Umbilical cord (tissue), 2 donors: ENCODE measurements at places on chromosomes 12 and 14. TPM values are rescaled to one million over a fixed set of nuclear protein-coding genes. Genes with fewer than 3 reads are reported as not detected.
A peak's percentile ranks its signal among the peaks of the same experiment; 100 is the strongest.

DNA sequence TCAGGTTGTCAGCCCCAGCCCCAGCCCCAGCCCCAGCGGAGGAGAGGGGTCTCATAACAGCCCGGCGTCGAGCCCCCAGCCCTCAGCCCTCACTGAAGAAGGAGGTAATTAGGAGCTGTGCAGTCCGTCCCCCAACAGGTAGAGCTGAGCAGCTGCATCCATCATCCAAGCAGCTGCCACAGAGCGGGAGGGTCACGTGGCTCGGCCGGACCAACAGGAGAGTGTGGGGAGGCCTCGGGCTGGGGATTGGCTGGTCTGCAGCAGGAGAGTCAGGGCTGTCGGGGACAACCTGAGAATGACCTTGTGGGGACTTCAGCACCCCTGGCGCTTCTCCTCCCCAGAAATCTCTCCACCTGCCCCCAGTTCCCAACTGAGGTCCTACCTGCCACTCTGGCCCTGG lies 29.6 kb downstream of the SMUG1 start:
- DNase-seq: peak; percentile 67

- DNase-seq: no peak
These were observed 18.0 kb downstream of the BCL2L14 start for GRCh38 chr12:12088761-12089160.

- DNase-seq: no peak
These were observed 5.4 kb upstream of the CIPC start for GRCh38 chr14:77092676-77093075.

DNA sequence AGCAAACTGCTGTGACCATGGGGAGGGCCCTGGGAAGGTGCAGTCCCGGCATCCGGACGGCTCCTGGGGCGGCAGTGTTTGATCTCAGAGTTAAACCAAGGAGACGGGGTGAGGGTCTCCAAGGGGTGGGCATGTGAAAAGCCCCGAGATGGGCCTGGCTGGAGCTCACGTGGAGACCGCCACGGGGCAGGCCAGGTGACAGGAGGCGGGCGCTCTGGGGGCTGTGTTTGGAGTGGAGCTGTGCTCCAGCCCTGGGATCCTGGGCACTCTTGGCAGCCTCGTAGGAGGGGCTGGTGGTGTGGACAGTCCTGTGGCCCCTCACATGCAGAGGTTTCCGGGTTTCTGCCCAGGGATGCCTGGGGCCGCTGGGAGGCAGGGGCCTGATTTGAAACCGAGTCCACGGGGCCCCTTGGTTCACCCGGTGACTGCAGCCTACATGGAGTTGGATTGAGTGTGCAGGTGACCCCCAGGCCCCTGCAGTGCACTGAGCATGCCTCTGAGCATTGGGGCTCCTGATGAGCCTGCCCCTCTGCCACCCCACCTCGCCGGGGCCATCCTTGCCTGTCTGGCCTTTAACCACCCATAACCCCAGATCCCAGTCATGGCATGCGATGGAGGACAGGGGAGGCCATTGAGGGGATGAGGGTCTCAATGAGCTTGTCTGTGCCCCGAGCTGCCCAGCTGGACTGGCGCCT lies 8.4 kb downstream of the KIF26A start:
- no peak for DNase-seq

DNA sequence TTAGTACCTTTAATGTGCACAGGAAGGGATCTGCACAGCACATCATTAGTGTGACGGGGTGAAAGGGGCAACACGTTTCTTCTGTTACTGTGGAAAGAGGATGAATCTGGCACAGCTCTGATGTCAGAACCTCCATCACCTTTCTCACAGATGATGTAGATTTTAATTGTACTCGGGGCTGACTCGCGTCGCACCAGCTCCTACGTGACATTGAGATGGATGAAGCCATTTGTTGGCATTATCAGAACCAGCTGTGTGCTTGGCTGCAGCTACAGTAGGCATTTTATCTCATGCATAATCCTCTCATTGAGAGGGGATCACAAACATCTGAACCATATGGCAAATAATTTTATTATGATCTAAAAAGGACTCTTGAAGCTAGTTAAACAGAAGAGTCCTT lies 173.6 kb downstream of the PDZRN4 start:
- DNase-seq: peak; percentile 17

Gene POC1B
- 47.4 TPM for total RNA-seq

Gene LMNTD1
- total RNA-seq: not detected

Gene CSRP2
- total RNA-seq: 195 TPM

Gene HHIPL1
- total RNA-seq: 12.0 TPM

Gene CD4
- total RNA-seq: 10.4 TPM

Gene ANKRD33
- 2.9 TPM for total RNA-seq

Gene SUOX
- 43.8 TPM for total RNA-seq
